Stimulated activated CD4-positive, alpha-beta T cell treated with anti-CD3 and anti-CD28 coated beads, Interleukin-1b, Interleukin-23, amount 100 ng/mL, for 1 hour (primary cell): ENCODE measurements at places on chromosomes 16 and 17.

- no peak for DNase-seq
Measured at GRCh38 chr16:9859701-9860327, 322.4 kb downstream of the GRIN2A start.

- DNase-seq = no peak
Measured at GRCh38 chr16:81466356-81466980, 21.9 kb downstream of the CMIP start.

GRCh38 chr17:49836111-49837030, 11.5 kb downstream of the TAC4 start:
- no peak for DNase-seq

DNA sequence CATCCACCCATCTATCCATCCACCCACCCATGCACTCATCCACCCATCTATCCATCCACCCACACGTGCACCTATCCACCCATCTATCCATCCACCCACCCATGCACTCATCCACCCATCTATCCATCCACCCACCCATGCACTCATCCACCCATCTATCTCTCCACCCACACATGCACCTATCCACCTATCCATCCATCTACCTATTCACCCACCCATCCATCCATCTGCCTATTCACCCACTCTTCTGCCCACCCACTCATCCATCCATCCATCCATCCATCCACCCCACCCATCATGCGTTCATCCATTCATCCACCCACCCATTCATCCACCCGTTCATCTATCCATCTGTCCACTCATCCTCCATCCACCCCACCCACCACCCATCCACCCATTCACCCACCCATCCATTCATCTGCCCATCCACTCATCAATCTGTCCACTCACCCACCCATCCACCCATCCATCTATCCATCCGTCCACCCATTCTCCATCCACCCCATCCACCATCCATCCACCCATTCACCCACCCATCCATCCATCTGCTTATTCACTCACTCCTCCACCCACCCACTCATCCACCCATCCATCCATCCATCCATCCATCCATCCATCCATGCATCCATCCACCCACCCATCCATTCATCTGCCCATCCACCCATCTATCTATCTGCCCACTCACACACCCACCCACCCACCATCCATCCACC, 35.1 kb upstream of the CBFA2T3 start:
- DNase-seq = no peak

GRCh38 chr16:85735225-85735635, 15.7 kb downstream of the C16orf74 start:
- no peak for DNase-seq

DNA sequence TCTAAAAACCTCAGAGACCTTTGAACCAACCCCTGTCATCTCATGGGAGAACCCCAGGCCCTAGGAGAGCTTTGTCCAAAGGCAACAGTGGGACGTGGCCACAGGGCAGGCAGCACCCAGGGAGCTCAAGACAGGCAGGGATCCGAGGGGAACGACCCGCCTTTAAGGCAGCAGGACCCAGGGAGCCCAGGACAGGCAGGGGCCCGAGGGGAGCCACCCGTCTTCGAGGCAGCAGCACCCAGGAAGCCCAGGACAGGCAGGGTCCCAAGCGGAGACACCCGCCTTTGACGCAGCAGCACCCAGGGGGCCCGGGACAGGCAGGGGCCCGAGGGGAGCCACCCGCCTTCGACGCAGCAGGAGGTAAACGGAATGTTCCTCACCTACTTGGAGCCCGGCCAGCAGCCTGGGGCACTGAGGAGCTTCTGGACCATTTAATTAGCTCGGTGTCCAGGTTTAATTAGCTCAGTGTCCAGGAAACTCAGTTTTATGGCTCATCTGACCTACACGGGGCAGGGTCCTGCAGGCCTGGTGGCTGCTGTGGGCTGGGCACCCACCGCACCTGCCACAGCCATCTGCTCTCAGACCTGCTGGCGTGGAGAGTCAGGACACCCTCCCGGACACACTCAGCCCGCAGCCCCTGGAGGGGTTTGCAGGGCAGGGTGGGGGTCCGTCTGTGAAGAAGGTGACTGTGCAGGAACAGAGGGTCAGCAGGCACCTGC, 24.4 kb downstream of the PIEZO1 start:
- no peak for DNase-seq

DNA sequence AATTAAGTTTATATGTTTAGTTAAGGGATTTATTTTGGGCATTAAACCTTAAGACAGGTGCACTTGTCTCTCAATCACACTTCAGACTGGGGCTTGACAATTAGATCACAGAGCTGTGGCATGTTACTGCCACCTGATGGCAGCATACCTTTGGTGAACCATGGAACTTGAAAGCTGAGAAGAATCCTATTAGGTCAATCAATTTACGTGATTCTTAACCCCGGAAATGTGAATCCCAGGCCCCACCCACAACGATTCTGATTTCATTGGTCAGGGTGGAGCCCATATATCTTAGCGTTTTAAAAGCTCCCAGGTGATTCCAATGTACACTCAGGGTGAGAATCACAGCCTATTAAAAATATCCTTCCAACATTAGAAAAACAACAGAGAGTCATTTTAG, 91.0 kb downstream of the GSG1L start:
- DNase-seq = no peak

DNA sequence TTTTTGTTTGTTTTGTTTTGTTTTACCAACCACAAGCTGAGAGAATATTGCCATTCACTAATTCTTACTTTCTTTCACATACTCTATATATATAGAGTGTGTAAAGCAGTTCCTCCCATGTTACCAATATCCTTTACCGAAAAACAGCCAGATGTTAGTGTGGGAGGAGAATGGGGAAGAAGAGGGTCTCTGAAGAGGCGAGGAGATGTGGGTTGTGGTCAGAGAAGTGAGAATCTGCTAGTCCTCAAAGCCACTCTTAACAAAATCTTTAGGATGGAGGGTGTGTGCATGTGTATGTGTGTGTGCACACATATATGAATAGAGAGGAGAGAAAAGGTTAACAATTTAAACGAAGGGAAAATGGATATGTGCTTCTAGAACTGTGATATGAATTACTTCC, 80.6 kb downstream of the TUBD1 start:
- no peak for DNase-seq

DNA sequence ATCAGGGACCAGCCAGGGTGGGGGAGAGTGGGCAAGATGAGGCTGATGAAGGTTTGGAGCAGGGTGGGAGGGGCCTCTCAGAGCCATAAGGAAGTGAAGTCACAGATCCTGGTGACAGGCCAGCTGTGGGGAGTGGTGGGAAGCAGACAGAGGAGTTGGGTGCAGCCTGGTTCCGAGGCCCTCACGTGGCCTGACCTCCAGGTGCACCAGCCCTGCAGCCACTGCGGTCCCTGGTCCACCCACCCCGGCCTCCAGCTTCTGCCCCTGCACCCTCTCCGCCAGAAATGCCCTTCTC, 3.9 kb upstream of the ZFPM1 start:
- no peak for DNase-seq

DNA sequence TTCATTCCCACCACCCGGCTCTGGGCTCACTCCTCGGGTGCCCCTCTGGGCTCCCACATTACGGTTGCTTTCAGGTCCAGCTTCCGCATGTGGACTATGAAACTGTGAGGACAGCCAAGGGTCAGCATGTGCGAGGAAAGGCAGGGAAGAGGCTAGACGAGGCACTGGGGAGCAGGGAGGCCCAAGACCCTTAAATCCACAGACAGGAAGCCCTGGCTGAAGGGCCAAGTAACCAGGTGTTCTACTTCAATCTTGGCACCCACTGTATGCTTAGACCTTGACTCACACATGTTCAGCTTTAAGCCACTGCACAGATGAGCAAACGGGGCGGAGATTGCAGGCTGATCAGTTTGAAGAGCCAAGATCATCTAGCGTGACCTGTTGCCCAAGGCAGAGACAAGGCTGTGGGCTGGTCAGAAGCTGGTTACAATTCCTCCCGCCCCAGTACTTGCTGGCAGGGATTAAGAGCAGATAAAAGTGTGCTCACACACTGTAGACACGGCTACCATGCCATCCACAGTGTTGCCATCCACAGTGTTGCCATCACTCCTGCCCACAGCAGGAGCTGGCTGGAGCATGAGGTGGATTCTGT, at the start of gene CES4A:
Gene CES4A, plus strand, starts transcription at position 393 of the 592 bp plus-strand sequence. Its CDS starts 184 bp downstream, at position 577.
- DNase-seq = no peak

DNA sequence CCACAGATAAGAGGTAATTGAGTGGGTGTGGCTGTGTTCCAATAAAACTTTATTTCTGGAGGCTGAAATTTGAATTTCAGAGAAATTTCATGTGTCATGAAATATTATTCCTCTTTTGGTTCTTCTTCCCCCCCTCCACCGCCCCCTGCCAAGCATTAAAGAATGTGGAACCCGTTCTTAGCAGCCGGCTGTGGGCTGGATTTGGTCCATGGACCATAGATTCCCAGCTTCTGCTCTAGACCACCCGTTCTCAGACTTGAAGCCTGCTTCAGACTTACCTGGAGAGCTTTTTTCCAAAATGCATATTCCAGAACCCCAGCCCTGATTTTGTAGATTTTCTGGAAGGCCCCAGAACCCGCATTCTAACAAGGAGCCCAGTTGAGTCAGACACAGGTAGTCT, 15.1 kb upstream of the LASP1NB start:
- DNase-seq = no peak

GRCh38 chr16:55437625-55438024, 41.4 kb upstream of the MMP2 start:
- no peak for DNase-seq

DNA sequence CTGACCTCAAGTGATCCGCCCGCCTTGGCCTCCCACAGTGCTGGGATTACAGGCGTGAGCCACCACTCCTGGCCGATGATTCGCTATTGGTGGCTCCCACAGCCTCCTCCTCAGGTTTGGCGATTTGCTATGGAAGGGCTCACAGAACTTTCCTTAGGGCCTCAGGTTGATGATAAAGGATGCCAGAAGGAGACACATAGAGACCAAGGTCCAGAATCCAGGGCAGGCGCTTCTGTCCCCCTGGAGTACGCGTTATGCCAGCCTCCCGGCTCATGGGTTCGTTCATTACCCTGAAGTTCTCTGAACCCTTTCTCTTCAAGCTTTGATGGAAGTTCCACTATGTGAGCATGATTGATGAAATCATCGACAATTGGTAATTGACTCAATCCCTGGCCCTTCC, 19.9 kb downstream of the LGALS3BP start:
- no peak for DNase-seq

GRCh38 chr17:76104140-76104895, 731 bp upstream of the EXOC7 start:
- DNase-seq = no peak

GRCh38 chr17:73972056-73972455, 231.4 kb upstream of the RPL38 start:
- no peak for DNase-seq

DNA sequence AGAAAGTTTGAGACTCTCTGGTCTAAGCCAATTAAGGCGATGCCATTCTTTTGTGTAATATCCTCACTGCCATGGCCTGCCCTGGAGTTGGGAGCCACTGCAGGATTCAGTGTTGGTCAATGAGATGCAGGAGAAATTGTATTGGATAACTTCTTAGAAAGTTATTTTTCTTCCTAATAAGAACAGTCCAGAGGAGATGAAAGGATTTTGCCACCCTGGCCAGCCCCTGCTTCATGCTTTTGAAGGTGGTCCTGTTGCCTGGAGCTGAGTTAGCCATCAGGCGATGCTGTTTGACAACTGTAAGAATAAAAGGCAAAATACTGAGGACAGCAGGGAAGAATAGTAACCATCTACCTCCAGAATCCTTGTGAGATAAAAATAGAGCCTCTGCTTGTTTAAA, 35.4 kb upstream of the CNTNAP4 start:
- DNase-seq = no peak

DNA sequence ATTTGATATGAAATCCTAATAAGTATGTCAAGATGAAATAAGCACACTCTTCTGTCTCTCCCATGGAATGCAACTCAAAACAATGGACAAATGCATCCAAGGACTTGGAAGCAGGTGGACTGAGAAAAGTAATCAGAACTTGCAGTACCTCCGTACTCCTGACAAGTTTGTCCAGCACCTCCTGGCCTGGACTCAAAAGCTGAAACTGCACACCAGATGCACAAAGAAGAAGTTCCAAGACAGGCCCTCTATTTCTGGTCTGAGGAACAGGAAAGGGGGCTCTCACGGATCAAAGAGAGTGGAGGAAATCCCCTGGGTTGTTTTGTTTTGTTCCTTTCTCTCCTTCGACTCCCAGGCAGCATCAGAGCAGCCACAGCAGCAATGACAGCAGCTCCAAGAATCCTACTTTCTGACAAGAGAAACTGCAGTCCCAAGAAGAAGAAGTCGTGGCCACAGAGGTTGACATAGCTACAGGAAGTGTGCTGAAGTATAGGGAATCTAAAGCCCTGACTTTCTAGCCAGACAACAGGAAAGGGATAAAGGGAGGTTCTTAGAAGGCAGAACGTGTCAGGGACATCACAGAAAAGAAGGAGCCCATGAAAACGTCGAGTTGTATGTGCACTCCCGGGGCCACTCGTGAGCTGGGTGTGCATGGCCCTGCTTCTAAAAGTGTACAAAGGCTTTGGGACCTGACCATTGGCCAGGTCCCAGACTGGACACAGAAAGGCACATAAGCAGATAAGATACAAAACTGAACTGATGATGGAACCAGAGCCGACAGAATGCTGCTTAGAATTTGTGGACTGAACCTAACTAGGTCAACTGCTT, 29.3 kb downstream of the AKAP10 start:
- DNase-seq = no peak

- peak; percentile 91 for DNase-seq
Measured at GRCh38 chr17:78360371-78361224, 721 bp upstream of the SOCS3 start.

DNA sequence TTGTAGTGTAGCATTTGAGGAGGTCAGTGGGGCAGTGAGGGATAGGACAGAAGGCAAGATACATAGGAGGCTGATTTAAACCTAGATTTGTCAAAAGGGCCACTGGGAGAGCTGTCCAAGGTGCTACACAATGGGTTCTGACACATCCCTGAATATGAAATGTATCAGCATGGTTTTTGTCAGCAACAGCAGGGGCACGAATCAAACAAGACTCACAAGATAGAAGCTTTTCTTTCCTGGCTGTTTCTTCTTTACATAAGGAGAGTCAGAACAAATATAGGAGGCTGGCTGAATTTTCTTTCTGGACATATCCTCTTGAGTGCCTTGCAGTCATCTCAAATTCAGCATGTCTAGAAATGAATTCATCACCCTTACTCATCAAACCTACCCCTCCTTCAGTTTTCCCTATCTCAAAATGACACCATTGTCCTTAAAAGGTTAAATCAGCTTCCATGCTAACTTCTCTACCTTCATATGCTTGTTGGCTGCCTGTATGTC, 130.5 kb downstream of the NPIPB5 start:
- no peak for DNase-seq

- no peak for DNase-seq
Measured at GRCh38 chr16:85461814-85462713, 151.1 kb upstream of the GSE1 start.

GRCh38 chr17:44842748-44843147, 4.9 kb upstream of the HIGD1B start:
- DNase-seq = no peak

GRCh38 chr17:7841396-7841914, 7.4 kb downstream of the KDM6B start:
- peak; percentile 92 for DNase-seq
